ENCODE measurements at places on chromosomes 7 and 10.

GRCh38 chr10:131747251-131747650 is 153.6 kb upstream of the PPP2R2D start:
- DNase-seq = no peak

GRCh38 chr10:43264344-43264964 is 2.4 kb downstream of the RASGEF1A start:
- DNase-seq = no peak

DNA sequence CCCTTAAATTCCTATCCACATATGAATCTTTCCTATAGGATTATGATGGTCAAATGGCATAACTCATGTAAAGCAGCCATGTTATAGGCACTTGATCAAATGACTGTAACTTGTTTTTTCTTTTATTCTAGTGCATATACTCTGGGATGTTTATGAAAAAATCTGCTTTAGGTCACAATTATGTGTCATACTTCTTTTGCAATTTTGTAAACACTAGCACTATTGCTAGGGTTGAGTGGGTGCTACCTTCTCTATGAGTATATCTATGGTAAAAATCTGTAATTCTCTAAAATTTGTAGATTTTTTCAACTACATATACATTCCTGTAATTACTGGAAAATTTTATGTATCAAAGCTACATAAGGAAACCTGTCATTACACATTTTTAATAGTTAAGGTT is 50.0 kb downstream of the HGF start:
- no peak for DNase-seq

GRCh38 chr10:102752934-102753664 is 9.4 kb downstream of the WBP1L start:
- DNase-seq = peak; percentile 88

- DNase-seq = peak; percentile 73
Observed at GRCh38 chr10:127977357-127978009, 70.6 kb downstream of the PTPRE start.

GRCh38 chr7:154372011-154372601 is 319.9 kb downstream of the DPP6 start:
- no peak for DNase-seq

All from AG10803 (cell line).